ENCODE measurements at places on chromosomes 1 and 21. TPM values are rescaled to one million over a fixed set of nuclear protein-coding genes. Genes with fewer than 3 reads are reported as not detected.
A peak's percentile ranks its signal among the peaks of the same experiment; 100 is the strongest.

DNA sequence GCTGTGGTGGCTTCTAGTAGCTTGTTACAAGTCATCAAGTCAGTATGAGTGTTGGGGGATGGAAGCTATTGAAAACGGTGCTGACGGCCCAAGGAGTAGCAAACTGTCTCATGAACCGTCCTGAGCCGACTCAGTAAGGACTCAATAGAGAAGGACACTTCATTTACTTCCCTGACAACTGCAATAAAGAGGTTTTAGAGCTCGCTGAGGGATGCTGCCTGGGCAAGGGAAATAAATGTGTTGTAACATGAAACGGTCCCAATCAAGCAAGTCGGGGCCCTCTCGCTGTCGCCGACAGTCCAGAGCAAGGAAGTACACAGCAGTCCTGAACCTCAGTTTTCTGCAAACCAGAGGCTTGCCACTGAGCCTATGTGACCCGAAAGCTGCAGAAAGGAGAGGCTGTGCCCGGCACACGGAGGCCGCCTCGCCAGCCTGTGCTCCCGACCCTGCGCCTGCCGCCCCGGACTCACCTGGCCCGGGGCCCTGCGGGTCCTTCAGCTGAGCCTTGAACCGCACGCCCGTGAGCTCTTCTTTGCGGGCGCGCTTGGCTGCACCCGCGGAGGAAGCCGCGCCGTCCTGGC, 423 bp downstream of the URB1 start:
- H3K36me3 ChIP-seq: peaks cover 29% of the 10 kb centered on the region
- H3K27ac ChIP-seq: peak overlapping the region; percentile 87
- peak overlapping the region; percentile 91 for H3K4me3 ChIP-seq
- peaks cover 11% of the 10 kb centered on the region for H3K27me3 ChIP-seq
- peaks cover 35% of the 10 kb centered on the region for H3K4me1 ChIP-seq
- no peak for DNase-seq

The SPATA17 gene
- total RNA-seq: not detected

DNA sequence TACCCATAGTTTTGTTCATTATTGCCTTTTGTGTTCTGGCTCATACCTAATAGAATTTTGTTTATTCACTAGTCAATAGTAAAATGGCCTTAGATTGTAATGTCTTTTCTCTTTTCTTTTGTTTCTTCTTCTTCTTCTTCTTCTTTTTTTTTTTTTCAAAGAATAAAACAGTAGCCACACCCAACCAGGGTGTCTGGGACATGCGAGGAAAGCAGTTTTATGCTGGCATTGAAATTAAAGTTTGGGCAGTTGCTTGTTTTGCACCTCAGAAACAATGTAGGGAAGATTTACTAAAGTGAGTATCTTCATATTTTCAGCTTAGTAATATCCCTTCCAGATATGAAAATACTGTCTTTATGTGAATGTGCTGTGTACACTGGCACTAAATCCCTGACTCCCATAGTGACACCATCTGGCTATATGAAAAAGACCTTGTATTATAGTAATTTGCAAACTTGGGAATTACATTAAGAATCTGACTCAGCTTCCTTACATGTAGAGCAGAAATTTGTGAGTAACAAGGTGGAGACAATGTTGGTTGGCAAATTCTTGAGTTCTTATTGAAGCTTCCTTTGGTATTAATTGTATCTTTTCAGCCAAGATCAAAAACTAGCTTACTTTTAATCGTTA, 24.6 kb downstream of the AGO4 start:
- H3K4me1 ChIP-seq: no peaks in the 10 kb centered on the region
- H3K27me3 ChIP-seq: no peaks in the 10 kb centered on the region
- no peak overlapping the region for H3K27ac ChIP-seq

DNA sequence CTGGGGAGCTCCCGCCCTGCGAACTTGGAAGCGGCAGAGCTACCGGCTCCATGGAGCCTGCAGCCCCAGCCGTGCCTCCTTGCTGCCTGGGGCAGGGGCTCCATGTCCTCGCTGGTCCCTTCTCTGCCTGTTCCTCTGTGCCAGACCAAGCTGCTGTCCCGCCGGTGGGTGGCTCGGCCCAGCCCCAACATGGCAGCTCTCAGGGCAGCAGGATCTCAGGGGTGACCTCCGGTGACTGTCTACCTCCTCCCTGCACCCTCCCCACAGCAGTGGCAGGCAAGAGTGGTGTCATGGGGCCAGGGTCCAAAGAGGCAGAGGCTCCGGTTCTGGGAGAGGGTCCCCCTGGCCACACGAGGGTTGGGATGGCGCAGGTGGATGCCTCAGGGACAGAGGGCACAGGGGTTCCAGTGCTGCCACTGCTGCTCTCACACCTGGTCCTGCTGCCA, 45.8 kb downstream of the ATP6V1G3 start:
- H3K36me3 ChIP-seq: no peaks in the 10 kb centered on the region
- H3K4me3 ChIP-seq: no peak overlapping the region
- peaks cover 13% of the 10 kb centered on the region for H3K4me1 ChIP-seq

The CYP4Z1 gene
- total RNA-seq: not detected

The ESPN gene
- total RNA-seq: 0.39 TPM

The KIF2C gene
- 71.0 TPM for total RNA-seq

GRCh38 chr1:204077979-204078696, 5.2 kb downstream of the SOX13 start:
- H3K27ac ChIP-seq: no peak overlapping the region
- H3K4me1 ChIP-seq: peaks cover 7% of the 10 kb centered on the region
- no peaks in the 10 kb centered on the region for H3K36me3 ChIP-seq

The L1TD1 gene
- 0.41 TPM for total RNA-seq

The TFAP2E gene
- total RNA-seq: 0.32 TPM

The MYBPH gene
- not detected for total RNA-seq

DNA sequence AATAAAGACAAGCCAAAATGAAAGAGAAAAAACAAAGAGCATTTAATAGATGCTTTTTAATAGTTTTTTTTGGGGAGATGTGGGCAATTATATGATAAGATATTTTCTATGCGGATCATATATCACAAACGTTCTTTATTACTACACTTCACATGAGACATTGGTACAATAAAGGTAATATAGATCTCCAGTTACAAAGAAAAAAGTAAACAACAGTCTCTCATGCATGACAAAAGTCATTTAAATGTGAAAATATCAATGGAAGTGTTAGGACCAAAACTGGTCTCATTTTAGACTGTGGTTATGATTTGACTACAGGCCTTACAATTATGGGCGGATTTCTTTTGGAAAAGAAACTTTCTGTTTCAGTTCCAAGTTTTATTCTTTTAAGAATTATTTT, 687.0 kb downstream of the ADGRL2 start:
- no peaks in the 10 kb centered on the region for H3K4me1 ChIP-seq
- H3K27me3 ChIP-seq: no peaks in the 10 kb centered on the region
- no peaks in the 10 kb centered on the region for H3K36me3 ChIP-seq
- no peak for DNase-seq
- no peak overlapping the region for H3K27ac ChIP-seq

DNA sequence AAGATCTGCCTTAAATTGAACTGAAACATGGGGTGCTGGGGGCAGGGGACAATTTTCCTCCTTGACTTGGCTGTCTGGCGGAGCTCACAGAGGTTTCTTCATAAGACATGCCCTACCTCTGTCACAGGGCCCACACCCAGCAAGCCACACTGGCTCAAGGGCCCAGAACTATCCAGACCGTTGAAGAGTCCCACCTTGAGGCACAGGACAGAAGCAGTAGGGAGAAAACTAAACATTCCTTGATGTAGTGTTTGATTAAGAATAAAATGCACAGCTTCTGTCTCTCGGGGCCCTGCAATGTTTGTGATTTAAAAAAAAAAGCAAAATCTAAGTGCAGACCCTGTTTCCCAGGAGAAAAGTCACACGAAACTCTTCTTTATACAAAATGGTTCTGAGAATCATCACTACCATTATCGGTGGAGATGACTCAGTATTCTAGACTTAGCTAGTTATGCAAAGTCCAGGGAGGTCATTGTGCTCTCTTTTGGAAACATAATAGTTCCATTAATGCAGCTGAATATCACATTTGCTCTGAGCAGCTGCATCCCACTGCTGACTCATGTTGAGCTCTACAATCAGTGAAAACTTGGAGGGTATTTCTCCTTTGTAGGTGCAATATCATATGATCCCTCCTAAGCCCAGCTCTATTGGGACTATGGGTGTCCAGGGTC, 53.6 kb upstream of the DIRAS3 start:
- DNase-seq: no peak
- peaks cover 34% of the 10 kb centered on the region for H3K27me3 ChIP-seq
- no peaks in the 10 kb centered on the region for H3K36me3 ChIP-seq
- no peaks in the 10 kb centered on the region for H3K4me1 ChIP-seq
- no peak overlapping the region for H3K4me3 ChIP-seq

GRCh38 chr21:22355949-22356348, 1357.7 kb downstream of the NCAM2 start:
- DNase-seq: no peak
- H3K36me3 ChIP-seq: no peaks in the 10 kb centered on the region
- no peak overlapping the region for H3K27ac ChIP-seq
- no peak overlapping the region for H3K4me3 ChIP-seq

DNA sequence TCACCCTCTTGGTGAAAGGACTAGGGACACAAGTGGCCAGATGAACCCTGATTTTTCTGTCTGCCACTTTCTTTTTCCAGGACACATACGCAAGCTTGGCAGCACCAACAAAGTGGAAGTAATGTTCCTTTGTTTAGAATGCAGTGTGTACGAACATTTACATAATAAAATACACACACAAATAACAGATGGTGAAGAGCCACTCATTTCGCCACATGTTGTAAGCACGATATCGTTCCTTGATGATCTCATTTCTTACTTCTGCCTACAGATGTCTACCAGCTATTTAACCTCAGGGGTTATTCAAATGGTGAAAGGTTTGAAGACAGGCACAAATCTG, 670.2 kb upstream of the CXADR start:
- no peak for DNase-seq
- H3K36me3 ChIP-seq: no peaks in the 10 kb centered on the region
- no peak overlapping the region for H3K4me3 ChIP-seq
- no peaks in the 10 kb centered on the region for H3K27me3 ChIP-seq
- no peaks in the 10 kb centered on the region for H3K4me1 ChIP-seq

DNA sequence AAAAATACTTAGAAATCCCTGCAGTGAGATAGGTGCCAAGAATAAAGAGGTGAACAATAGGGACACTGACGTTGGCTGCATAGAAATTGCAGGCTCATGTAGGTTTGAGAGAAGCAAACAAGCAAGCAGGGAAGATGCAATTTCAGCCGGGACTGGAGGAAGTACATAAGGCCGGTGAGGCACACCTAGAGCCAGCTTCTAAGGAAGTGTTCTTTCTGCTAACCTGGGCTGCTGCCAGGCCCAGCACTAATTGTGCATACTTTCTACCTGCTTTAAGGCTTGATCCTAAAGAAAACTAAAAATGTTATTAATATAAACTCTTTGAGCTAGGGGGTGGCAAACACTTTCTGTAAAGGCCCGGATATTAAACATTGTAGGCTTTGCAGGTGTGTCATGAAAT, 71.0 kb downstream of the LMO4 start:
- H3K4me3 ChIP-seq: no peak overlapping the region
- DNase-seq: no peak
- H3K27ac ChIP-seq: no peak overlapping the region
- no peaks in the 10 kb centered on the region for H3K36me3 ChIP-seq
- peaks cover 5% of the 10 kb centered on the region for H3K27me3 ChIP-seq

DNA sequence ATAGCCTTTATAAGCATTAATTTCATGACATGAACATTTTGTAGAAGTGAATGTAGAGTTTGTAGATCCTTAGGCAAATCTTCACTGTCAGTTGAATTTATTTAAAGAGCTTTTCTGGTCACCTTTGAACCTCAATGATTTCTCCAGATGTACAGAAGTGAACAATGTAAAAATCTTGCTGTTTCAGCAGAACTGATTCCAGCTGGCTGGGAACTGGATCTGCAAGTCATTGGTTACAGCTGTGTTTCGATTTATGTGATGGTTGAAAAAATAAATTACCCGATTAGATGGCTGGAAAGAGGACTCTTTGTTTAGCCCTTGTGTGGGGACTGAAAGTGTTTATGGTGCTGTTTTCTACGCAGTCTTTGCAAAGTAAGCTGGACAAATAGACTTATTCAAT, 849.8 kb downstream of the USP25 start:
- H3K27me3 ChIP-seq: no peaks in the 10 kb centered on the region
- no peak overlapping the region for H3K27ac ChIP-seq
- no peak for DNase-seq
- H3K36me3 ChIP-seq: no peaks in the 10 kb centered on the region

DNA sequence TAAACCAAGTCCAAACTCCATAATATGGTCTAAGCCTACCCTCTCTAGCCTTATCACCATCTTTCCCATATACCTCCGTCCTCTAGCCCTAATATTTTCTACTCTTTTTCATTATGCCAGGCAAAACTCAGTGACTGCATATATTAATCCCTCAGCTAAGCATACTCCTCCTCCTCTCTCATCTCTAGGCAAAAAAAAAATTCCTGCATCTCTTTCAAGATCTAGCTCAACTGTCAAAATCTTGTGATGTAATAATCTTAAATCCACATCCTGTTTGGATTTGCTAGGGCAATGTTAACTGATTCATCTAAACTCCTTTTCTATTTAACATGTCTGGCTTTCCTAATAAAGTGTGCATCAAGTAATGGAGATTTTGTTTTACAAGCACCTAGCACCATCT, 20.4 kb downstream of the PRPF38A start:
- no peaks in the 10 kb centered on the region for H3K27me3 ChIP-seq
- peaks cover 37% of the 10 kb centered on the region for H3K4me1 ChIP-seq
- peaks cover 45% of the 10 kb centered on the region for H3K36me3 ChIP-seq
- no peak for DNase-seq
- peak overlapping the region; percentile 92 for H3K27ac ChIP-seq
- H3K4me3 ChIP-seq: no peak overlapping the region

- no peaks in the 10 kb centered on the region for H3K4me1 ChIP-seq
- no peak overlapping the region for H3K4me3 ChIP-seq
- no peaks in the 10 kb centered on the region for H3K36me3 ChIP-seq
- no peak for DNase-seq
- no peak overlapping the region for H3K27ac ChIP-seq
Observed at GRCh38 chr1:86052948-86053698, 103.4 kb downstream of the COL24A1 start.

GRCh38 chr1:26373789-26374188, 1.2 kb upstream of the ZNF683 start:
- peak overlapping the region; percentile 84 for H3K27ac ChIP-seq
- peak overlapping the region; percentile 9 for H3K4me3 ChIP-seq
- no peaks in the 10 kb centered on the region for H3K27me3 ChIP-seq
- peaks cover 72% of the 10 kb centered on the region for H3K4me1 ChIP-seq
- no peak for DNase-seq

The EPHB2 gene
- not detected for total RNA-seq

DNA sequence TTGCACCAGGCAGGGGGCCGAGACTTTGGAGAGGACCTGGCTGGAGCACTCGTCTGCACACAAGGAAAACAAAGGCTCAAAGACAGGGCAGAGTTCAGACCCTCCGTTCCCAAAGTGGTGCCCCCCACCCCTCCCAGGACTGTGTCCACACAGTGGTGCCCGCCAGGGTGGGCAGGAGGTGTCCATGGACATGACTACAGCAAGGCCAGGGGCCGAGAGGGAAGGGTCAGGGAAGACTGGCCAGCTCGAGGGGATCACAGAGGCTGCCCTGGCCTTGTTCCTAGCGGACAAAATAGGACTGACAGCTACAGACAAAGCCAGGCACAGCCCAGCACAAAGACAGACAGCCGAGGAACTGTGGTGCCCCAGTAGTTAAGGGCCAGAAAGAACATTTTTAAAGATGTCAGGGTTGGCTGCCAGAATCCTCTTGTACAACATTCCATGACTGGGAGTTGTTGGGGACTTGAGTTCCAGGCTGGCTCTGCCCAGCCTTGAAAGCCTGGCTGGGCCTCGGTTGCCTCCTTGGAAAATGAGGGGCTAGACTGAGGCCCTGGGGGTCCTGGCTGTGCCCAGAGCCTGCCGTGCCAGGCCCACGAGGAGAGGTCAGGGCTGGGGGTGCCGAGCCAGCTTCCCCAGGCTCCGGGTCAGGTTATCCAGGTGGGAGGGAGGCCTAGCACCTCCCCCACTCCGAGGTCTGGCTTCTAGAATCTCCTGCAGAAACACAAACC, 63.7 kb downstream of the SLX9 start:
- H3K27me3 ChIP-seq: peaks cover 9% of the 10 kb centered on the region
- no peaks in the 10 kb centered on the region for H3K36me3 ChIP-seq
- H3K4me3 ChIP-seq: no peak overlapping the region
- no peak for DNase-seq

Measured in activated naive CD8-positive, alpha-beta T cell treated with anti-CD3 and anti-CD28 coated beads for 36 hours (primary cell).